Heart right ventricle (tissue), 16 donors: ENCODE measurements at places on chromosomes 13 and 19.

DNA sequence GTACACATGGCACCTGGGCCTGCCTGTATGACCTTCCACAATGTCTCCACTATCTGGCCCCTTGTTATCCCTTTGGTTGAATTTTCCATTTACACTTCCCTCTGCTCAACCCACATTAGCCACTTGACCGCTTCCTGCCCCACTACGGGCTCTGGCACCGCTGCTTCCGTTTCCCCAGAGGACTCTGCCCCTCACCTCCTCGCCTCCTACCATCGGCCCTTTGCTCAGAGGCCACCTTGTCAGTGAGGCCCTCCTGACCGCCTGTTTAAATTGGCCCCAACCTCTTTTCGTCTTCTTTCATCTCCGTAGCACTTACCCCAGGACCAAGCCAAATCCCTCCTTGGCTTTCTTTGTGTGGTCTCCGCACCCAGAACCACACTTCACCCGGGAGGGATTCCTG, 47.4 kb downstream of the SOX1 start:
- DNase-seq: no peak

DNA sequence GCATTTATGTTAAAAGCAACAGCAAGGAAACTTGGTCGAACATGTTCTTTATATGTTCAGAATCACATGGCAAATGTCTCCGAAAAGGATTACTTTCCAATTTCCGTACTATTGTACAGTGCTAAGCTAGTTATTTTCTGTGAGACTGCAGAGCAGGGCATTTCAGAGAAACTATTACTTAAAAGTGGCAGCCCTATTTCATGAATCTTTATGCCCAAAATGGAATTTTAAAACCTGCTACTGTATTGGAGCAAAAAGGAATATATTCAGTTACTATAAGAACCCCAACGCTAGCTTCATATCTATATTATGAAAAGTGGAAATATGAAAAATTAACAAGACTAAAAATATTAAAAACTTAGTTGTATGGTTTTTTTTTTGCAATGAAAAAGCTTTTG, 2.2 kb upstream of the KLF5 start:
- no peak for DNase-seq

- peak; percentile 8 for DNase-seq
Observed at GRCh38 chr13:102774214-102774568, 605 bp upstream of the TEX30 start.

DNA sequence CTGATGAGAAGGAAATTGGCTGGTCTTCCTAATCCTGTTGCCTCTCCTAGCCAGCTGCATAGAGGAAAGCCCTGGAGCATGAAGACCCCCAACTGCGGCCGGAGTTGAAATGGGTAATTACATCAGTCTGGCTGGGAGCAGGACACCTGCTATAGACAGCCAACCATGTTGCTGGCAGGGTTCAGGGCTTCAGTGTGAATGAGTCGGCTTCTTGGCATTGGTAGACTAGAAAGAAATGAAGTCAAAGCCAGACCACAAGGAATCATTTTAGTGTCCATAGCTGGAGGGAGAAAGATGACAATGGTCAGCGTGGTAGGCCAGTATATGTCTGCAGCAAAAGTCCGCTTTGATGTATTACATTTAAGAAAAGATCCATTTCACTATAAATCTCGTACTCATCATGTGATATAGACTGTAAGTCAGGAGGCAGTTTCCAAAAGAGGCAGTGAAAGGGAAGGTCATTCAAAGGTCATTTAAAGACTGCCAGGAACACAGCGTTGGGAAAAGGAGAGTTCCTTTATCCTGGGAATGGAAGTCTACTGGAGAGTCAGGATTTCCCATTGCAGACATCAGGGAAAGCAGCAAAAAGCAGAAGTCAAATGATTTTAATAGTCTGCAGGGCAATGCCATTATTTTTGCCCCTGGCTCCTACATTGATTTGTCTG, 262.7 kb downstream of the DNAJC15 start:
- no peak for DNase-seq

DNA sequence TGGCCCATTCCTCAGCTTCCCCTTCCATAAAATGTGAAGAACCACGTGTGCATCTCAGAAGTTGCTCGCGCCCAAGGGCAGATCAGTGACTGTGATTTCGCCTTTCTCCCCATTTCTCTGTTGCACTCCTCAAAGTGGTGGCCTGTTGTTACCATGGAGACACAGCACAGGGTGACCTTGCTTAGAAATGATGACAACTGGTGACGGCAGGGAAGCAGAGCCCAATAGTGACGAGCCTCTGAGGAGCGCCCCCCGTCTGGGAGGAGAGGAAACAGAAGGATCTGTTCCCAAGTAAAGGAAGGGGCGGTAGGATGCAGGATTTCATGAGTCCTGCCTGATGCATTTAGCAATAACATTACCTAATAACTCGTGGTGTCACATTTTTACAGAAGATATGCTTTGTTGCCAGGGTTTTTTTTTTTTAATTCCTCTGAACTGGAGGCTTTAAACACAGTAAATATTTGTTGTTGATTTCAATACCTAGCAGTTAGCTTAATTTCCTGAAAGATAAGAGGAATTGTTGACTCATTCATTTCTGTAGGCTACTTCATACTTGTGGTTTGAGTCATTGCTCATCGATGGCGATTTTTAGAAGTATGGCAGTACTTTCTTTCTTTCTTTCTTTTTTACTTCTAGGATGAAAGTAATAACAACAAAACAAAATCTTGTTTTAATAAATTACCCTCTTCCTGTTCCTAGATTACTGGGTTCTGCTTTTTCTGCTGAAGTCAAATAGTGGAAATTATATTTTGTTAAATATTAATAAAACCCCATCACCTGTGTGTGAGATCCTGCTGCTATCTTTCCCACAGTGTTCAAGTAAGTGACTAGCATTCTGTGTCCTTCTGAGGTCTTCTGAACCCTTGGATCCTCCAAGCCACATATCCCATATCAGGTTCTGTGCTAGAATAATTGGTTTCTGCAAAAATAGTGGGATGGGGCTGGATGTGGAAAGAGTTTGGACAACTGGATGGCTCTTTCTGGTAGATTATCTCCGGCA, 36.0 kb downstream of the MBNL2 start:
- peak; percentile 47 for DNase-seq

- no peak for DNase-seq
Observed at GRCh38 chr13:44093607-44094564, 214.2 kb downstream of the LACC1 start.

GRCh38 chr13:99472122-99472440, 29.2 kb upstream of the TM9SF2 start:
- DNase-seq: no peak

DNA sequence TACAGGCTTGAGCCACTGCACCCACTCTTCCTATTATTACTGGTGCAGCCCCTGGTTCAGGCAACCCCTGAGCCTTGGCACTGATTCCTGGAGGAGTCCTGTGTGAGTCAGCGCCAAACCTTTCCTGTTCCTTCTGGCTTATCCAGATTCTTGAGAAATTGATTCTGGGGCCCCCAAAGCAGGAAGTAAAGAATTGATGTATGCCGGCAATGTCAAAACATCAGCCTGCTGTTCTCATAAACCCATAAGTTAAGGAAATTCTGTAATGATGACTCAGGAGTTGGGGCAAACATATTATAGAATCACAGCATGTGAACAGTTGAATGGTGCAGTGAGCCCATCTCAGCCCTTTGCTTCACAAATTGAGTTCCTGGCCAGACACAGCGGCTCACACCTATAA, 1.4 kb upstream of the OR7G3 start:
- DNase-seq: no peak

DNA sequence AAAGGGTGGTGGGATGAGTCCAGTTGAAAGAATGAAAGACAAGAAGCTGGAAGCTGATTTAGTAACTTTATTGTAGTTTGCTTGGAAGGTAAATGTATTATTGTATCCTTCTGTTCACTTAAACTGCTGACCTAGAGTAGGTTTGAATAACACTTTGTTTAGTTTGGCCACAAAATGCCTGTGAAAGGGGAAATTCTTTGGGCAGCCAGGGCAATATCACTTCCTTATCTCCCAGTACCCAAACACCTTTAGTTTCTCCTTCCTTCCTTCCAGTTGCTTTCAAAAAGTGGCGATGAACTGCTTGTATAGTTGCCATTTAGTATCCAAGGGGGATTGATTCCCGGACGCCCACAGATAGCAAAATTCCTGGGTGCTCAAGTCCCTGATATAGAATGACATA, 120.1 kb downstream of the PAN3 start:
- no peak for DNase-seq

- no peak for DNase-seq
Observed at GRCh38 chr13:48120241-48120640, 25.3 kb upstream of the MED4 start.

- DNase-seq: no peak
Observed at GRCh38 chr13:53522034-53522433, 493.4 kb downstream of the OLFM4 start.

DNA sequence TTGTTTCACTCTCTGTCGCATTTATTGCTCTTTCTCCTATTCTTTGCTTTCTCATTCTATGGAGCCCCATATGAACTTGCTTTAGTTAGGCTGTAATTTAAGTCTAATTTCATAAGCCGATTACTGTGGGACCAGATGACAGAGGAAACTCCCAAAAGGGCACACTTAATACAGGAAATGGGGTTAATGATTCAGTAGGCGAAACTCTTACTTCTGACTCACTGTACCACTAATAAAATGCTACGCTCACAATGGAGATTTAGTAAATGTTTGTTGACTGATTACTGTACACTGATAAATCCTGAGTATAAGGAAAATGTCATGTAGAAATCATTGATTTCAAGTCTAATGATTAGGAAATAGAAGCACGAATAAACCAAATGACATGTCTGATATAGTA, 276.4 kb downstream of the KLF5 start:
- no peak for DNase-seq

GRCh38 chr19:35069696-35070095, 28.2 kb downstream of the HPN start:
- DNase-seq: no peak

DNA sequence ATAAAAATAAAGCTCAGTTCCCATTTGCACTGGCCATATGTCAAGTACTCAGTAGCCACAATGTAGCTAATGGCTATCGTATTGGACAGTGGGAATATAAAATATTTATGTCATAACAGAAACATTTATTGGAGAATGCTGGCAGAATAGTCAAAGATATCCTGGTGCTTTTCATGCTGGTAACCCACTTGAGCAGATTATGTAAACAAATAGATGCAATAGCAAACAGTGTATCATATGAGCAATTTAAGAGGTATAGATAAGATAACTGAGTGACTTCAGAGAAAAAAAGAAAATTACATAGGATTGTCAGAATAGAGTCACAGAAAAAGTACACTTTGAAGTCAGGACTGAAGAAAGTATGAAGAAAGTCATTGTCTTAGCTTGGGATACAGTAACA, 426.6 kb downstream of the NDFIP2 start:
- DNase-seq: no peak

DNA sequence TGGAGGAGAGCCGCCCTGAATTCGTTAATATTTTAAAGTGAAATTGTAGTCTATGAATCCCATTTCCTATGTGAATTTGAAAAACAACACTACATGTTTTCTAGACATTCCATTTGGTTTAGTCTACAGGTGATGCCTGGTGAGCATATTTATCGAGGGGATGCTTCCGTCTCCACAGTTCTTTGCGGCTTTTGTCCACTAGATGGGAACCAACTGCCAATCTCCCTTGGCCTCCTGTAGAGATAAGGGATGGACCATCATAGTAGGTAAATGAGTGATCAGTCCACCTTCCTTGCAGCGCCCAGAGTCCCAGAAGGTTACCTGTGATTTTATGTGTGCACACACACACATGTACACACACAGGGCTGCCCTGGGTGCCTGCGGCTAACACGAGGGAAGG, 289.8 kb upstream of the SOX21 start:
- DNase-seq: no peak

- DNase-seq: no peak
Observed at GRCh38 chr13:21719463-21719862, 48.6 kb downstream of the FGF9 start.

DNA sequence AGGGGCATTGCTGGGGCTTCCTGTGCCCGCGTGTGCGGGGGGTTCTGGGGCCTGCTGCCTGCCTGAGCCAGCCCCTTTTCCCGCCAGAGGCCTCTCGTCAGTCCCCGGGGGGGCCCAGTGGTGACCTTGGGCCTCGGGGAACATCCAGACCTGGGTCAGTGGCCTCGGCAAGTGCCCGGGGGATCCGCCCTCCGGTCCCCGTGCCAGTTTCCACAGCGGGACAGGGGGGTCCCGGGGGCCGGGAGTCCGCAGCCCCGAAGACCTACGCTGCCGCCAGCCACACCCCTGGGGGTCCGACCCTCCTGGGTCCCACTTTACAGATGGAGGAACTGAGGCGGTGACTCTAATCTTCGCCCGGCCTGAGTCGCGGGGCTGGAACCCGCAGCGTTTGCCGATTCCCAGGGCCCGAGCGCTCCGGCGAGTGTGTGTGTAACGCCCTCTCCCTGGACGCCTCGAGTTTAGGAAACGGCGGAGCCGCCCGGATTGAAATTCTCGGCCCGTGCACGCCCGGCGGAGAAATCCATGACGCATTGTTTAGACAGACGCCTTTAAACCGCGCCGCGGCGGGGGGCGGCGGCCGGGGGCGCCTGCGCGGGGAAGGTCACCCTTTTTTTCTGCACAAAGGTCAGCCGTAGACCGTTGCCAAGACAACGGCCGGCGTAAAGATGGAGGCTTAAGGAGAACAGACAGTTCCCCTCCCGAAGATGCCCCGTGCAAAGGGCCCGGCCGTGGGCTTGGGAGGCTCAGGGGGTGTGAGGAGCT, 39.3 kb downstream of the EFNA2 start:
- peak; percentile 57 for DNase-seq

GRCh38 chr19:53873773-53874605, 6.3 kb downstream of the MYADM start:
- DNase-seq: no peak

DNA sequence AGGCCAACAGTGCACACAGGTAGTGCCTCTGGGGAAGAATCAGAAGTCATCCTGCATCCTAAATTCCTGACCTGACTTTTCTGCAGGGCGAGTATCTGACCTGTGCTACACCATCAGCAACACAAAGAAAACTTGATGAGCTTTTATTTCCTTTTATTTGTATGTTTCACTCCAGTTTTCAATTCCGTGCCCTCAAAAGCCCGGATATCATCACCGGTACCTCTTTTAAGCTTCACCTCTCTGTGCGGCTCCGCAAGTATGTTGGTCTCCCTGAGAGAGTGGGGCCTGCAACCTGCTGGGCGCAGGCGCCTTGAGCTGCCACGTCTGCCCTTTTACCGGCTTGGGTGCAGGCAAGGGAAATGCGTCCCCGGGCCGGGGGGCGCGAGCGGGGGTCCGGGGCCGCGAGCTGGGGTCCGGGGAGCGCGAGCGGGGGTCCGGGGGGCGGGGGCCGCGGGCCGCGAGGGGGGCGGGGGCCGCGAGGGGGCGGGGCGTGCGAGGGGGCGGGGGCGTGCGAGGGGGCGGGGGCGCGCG, 4.3 kb upstream of the DUXA start:
- DNase-seq: peak; percentile 37

DNA sequence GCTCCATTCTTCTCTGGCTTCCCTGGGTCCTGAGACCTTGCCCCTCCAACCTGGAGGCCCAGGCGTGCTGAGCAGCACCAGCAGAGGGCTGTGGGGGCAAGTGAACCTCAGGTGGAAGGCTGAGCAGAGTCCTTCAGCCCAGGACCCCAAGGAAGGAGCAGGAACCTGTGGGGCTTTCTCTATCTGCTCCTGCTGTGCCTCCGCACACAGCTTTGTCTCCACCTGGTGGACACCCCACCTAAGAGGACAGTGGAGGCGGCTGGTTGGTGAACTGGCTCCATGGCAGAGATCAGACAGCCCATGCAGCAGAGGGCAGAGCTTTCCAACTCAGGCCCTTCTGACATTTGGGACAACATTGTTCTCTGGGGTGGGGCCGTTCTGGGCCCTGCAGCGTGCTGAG, 19.7 kb downstream of the ZFR2 start:
- no peak for DNase-seq

- DNase-seq: no peak
Observed at GRCh38 chr19:3881272-3882040, 971 bp downstream of the ATCAY start.

GRCh38 chr13:32902029-32902780, 114.0 kb upstream of the KL start:
- no peak for DNase-seq
